CD4-positive, alpha-beta T cell treated with Interleukin-6 at 100 ng/mL for 8 hours (primary cell): ENCODE measurements at places on chromosomes 11 and 22.
A peak's percentile ranks its signal among the peaks of the same experiment; 100 is the strongest.

GRCh38 chr11:131579932-131580387, 209.5 kb downstream of the NTM start:
- DNase-seq: no peak

DNA sequence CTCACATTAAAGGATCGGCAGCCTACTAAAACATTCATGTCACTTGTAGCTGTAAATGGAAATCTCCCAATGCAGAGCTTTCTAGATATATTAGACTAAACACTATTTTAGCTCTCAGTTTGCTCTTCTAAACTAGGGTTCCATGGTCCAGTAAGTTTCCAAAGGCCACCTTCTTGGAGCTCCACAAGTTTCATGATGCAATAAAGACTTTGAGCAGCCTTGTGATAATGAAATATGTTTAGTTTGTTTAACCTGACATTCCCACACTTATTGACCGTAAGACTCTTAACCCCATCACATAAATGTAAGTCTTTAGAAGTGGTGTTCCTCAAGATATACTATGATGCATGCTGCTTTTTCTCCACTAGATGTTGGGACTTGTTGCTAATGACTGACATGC, 87.7 kb downstream of the TRIM44 start:
- no peak for DNase-seq

DNA sequence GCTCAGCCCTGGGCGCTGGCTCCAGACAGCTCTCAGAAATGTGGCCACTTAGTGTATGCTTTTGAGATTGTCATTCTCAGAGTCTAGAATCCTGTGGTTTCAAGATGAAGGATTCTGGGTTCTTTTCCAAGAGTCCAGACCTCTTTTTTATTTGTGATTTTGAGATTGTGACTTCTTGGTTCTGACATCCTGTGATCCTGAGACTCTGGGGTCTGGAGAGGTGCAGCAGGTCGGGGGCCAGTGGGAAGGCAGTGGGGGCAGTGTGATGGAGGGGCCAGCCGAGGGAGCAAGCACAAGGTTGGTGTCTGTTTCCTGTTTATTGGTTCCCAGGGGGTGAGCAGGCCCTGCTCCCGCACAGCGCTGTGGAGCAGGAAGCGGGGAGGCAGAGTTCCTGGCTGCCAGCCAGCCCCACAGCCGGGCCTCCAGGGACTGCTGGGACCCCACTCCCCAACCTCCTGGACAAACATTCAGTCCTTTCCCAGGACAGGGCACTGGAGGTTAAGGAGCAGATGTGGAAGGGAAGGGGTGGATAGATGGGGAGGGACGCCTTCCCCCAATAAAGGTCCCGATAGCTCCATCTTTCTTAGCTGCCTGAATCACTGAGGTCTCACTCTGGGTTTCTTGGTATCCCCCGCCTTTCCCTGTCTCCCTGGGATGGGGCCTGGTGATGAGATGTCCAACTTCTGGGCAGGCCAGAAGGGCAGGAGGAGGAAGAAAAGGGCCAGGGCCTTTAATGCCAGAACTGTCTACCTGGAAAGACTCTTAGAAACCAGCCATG, 13.7 kb downstream of the ARHGEF17 start:
- no peak for DNase-seq

DNA sequence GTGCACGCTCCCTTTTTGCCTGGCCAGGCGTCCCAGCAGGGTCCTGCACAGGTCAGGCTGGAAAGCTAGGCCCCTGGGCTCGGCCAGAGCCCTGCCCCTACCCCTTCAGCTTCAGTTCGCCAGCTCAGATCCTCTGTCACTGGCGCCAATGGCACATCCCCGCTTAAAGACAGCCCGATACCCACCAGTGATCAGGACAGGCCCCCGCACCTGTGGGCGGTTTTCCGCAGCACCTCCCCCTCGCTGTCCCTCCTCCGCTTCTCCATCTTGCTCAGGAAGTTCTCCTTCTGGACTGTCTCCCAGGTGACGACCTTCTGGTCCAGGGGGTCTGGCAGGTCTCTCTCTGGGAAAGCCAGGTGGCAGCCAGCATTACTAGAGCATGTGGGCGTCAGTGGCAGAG, 5.9 kb downstream of the TSSC4 start:
- no peak for DNase-seq

DNA sequence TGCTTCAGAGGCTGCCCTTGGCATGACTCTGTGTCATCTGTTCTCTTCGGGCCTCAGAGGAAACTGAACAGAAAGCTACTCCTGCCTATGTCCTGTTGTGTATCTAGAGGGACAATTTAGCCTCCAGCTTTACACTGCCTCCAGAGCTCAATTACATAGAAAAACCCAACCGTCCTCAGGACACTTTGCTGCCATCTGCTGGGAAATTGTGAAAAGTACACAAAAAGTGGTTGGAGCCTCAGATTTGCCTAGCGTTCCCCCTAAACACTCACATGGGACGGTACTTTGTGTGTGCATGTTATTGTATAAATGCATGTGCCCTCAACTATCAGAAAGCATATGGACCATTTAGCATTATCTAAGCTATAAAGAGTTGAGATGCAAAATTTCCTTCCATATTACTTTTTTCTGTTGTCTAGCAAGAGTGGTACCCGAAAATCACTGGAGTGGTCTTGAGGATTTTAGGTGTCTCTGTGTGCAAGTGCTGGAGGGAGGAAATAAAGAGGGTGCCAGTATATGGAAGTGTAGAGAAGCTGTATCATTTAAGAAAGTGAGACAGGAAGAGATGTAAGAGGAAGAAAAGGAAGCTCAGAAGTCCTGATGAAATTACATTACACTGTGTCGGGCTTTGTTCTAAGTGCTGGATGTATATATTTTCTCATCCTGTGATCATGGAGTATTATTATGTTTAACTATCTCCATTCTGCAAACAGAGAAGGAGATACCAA, 8.7 kb upstream of the MS4A4E start:
- DNase-seq: peak; percentile 6

DNA sequence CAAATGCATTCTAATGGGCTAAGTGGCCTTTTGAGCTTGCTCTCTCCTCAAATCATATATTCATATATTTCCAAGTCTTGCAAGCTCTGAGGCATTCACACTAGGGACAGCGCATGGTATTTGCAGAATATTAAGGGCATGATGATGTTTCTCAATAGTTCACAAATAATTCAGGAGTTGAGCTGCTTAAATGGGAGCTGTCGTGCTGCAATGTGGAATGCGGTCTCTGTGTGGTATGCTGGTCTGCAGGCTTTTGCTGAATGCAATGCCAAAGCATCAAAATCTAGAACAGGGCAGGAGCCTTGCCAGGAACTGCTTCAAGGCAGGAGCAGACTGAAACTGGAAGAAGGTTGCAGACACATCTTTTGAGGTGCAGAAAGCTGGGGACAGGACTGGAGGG, 1060.0 kb downstream of the TBC1D22A start:
- no peak for DNase-seq

- DNase-seq: no peak
Measured at GRCh38 chr22:20015971-20016733, 471 bp downstream of the ARVCF start.

GRCh38 chr22:17692841-17693240, 54.3 kb downstream of the BCL2L13 start:
- no peak for DNase-seq

DNA sequence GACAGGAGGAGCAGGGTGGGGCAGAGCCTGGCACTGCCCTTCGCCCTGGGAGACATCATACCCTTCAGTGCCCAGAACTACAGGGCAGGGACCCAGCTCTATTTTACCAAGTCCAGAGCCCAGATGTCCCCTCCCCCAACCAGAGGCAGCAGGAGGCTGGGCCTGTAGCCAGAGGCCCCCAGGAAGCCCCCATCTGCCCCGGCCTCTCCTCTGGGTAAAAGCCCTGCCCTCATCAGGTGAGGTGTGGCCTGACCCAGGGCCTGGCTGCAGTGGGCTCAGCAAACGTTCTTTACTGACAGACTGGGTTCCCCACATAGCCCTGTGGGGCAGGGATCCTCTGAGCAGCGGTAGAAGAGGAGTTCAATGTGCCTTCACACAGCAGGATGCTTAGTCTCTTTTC, 51.8 kb upstream of the SLC22A12 start:
- no peak for DNase-seq

DNA sequence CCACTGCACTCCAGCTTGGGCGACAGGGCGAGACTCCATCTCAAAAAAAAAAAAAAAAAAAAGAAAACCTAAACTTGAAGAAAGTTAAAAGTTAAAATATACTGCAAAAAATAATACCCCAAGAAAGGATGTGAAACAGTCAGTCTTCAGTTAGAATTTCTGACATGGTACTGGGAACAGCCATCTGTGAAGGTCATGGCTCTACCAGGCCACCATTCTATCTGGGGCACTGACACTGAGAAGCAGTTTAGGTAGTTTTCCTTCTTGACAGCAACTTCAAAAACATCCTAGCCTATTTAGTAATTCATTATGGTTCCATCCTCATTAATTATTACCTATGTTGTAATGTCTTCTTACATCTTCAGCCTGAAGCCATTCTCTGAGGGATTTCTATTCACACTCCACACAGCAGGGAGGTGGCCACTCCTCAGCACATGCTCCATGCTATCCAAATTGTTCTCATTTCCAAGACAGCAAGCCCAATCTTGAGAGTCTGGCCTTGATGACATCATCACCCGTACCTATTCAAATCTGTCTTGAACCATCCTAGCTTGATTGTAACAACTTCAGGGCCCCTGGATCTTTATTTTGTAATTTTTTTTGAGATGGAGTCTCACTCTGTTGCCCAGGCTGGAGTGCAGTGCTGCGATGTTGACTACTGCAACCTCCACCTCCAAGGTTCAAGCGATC, 38.2 kb downstream of the SERPIND1 start:
- no peak for DNase-seq

GRCh38 chr11:77801477-77801876, 19.0 kb downstream of the RSF1 start:
- no peak for DNase-seq

GRCh38 chr11:134376150-134376921, 35.7 kb downstream of the B3GAT1 start:
- DNase-seq: no peak

- DNase-seq: no peak
Measured at GRCh38 chr11:119460582-119460981, 37.6 kb upstream of the THY1 start.

DNA sequence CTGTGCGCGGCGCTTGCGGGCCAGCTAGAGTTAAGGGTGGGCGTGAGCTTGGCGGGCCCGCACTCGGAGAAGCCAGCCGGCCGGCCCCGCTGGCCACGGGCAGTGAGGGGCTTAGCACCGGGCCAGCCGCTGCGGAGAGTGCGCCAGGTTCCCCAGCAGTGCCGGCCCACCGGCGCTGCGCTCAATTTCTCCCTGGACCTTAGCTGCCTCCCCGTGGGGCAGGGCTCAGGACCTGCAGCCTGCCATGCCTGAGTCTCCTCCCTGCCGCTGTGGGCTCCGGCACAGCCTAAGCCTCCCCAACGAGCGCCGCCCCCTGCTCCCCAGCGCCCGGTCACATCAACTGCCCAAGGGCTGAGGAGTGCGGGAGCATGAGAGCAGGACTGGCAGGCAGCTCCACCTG, 5.2 kb upstream of the PES1 start:
- DNase-seq: no peak

- peak; percentile 37 for DNase-seq
Measured at GRCh38 chr22:29310863-29311339, 4.5 kb downstream of the GAS2L1 start.
